ENCODE measurements at places on chromosomes 4 and X.

GRCh38 chr4:16739997-16740624 lies 158.3 kb downstream of the LDB2 start:
- no peak for DNase-seq

DNA sequence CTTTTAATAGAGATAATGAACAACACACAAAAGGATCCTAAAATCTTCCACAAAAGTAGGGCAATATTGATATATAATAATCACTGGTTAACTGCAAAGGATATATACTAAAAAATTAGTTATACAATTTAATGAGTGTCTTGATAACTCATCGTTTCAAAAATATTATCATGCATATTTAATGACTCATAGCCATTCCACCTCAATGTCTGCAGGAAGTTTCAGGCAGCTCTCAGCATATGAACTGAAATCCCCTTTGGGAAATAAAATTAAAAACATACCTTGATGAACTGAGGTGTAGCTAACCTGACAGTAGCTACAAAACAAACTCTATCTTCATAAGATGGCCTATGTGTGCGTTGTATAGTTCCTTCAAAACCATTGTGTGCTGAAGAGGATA lies 62.9 kb downstream of the TMEM165 start:
- DNase-seq = no peak

DNA sequence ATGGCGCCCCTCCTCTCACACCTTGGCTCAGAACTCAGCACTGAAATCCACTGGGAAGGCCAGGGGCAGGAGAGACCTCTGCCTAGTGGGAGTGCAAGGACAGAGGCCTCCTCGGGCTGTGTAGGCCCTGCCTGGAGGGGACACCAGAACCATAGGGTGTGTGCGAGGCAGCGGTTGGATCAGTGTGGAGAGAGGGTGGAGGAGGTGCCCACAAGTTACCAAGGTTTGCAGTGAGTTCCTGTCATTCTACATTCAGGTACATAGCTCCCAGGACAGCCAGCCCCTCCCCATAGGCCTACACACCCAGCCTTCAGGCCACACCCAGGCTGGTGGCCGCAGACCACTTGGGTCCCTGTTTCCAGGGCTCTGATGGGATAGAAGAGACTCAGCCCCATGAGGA lies 19.2 kb upstream of the SPON2 start:
- DNase-seq = no peak

- no peak for DNase-seq
Observed at GRCh38 chr4:2933566-2934076, 29.6 kb downstream of the NOP14 start.

GRCh38 chr4:176745902-176746301 lies 46.8 kb downstream of the VEGFC start:
- no peak for DNase-seq

- DNase-seq = no peak
Observed at GRCh38 chr4:161404346-161405110, 759.3 kb downstream of the FSTL5 start.

DNA sequence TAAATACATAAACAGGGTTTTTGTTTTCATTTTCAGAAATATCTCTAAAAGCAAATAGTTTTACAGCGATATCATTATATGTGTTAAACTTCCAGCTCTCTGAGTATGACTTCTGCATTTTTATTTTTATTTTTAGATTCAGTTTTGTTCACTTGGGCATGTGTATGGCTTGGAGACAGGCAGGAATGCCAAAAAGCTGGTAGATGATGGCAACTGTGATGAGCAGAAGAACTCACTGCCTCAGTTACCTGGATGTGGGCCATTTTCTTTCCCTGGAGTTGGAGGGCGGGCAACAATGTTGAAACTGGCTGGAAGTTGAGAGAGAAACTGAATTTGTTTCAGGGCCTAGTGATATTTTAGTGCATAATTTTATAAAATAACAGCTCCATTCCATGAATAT lies 266.4 kb downstream of the ARHGAP24 start:
- DNase-seq = no peak

GRCh38 chrX:148504506-148504905 lies 4.1 kb downstream of the AFF2 start:
- no peak for DNase-seq

DNA sequence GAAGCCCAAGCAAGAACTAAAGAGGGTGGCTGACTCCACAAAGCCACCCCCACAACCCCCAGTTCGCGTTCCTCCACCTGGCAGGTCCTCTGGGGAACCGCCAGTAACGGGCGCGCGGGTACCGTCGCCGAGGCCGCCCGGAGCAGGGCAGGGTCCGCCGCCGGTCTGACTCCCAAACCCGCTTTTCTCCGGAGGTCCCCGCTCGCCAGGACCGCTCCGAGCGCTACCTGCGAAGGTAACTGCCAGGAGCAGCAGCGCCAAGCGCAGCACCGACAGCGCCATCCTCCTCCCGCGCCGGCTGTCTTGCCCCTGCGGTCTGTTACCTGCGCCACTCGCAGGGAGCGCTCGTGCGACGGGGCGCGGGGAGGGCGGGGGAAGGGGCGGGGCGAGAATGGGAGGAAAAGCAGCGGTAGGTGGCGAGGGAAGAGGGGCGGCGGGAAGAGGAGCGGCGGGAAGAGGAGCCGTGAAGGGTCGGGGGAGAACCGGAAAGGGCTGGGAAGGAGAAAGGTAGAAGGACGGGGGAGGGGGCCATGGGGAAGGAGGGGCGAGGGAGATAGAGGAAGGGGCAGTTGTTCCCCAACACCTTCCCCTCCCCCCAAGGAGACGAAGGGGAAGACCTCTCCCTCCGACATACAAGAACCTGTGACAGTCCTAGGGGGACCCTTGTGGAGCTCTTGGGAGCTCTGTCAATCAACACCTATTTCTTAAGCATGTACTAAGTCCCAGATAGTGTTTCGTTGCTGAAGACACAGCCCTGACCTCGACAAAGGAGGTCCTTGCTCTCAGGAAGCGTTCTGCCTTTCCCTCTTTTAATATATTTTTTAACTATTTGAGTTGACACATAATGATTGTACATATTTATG lies at the start of gene SPINK2:
Gene SPINK2, minus strand, starts transcription at position 321 of the 863 bp plus-strand sequence. Its CDS starts 39 bp downstream, at position 282.
- peak; percentile 68 for DNase-seq

- no peak for DNase-seq
Observed at GRCh38 chr4:12118651-12119213, 690.0 kb upstream of the HS3ST1 start.

DNA sequence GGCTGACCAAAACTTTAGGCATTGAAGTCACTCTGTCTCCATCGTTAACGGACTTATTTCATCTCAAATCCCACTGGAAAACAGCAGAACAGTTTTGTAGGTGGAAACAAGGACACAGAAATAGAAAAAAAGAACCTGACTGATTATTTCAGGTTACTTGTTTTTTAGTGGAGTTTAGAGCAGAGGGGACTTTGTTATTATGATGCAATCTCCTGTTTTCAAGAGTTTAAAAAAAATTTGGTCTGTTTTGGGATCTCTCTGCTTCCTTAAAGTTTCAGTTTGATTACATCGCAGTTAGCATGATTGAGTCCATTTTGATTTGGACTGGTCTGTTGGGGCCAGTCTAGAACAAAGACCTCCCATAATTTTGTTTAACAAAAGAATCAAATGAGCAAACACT lies 13.6 kb downstream of the PROM1 start:
- no peak for DNase-seq

DNA sequence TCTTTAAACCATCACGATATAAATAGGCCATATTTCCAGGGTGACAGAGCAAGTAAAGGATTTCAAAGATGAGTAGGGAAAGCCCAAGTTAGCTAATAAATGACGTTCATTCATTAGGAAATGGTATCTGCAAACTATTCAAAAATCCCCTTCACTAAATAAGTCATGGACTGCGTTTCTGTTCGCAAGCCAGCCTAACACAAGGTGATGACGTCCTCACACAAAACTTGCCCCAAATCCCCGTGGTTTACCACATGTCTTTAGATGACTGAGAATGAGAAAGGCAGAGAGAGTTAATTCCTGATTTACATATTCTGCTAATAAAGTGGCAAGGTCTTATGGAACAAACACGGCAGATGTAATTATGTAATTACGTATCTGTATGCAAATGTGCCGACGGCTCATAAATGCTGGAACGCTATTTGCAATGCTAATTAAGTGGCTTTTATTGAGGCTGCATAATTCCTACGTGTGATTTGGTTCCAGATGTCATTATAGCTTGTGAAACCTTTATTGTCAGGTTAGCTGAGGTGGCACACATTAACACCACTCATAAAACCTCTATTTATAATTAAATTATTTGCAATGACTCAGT lies 437.7 kb upstream of the FRG1 start:
- DNase-seq = no peak

- no peak for DNase-seq
Observed at GRCh38 chr4:113979148-113979904, at the start of gene ARSJ. Gene ARSJ, minus strand, starts transcription at chr4:113979647. Its CDS starts 813 bp downstream, at chr4:113978834.

DNA sequence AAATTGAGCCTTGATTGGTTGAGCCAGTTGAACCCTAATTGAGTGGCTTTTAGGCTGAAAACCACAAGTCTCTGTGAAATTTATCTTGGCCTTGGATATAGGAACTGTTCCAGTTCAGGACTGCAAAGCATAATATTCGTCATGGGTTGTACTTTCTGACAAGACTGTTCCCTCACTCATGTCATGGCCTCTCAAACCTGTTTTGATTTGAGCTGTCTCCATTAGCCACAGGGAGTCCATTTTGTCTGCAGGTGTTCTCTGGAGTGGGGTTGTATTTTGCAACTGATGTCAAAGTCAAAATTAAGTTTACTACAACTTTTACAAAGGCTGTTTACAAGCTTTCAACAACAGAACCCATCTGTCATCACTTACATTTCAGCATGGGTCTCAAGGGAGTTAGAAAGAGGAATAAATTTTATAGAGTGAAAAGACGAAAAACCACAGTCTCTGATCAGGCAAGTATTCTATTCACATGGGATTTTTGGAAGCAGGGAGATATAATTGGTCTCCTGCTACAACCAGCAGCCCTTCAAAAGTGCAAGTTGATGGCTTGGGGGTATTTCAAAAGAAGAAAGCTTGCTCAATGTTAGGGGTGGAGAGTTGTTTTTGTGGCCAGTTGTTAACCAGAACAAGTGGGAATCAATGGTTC lies 1716.3 kb downstream of the C4orf33 start:
- no peak for DNase-seq

GRCh38 chr4:9983211-9983610 lies 38.1 kb downstream of the SLC2A9 start:
- DNase-seq = no peak

- DNase-seq = no peak
Observed at GRCh38 chr4:30854531-30854930, 134.4 kb downstream of the PCDH7 start.

- DNase-seq = no peak
Observed at GRCh38 chr4:143337600-143338287, 1.1 kb downstream of the GAB1 start.

GRCh38 chrX:100593581-100593980 lies 8.8 kb downstream of the TNMD start:
- DNase-seq = no peak

GRCh38 chr4:7547368-7548040 lies 112.8 kb upstream of the PSAPL1 start:
- DNase-seq = no peak

GRCh38 chr4:27592738-27593137 lies 732.1 kb downstream of the STIM2 start:
- DNase-seq = no peak

GRCh38 chr4:124454772-124455270 lies 257.7 kb downstream of the ANKRD50 start:
- no peak for DNase-seq

DNA sequence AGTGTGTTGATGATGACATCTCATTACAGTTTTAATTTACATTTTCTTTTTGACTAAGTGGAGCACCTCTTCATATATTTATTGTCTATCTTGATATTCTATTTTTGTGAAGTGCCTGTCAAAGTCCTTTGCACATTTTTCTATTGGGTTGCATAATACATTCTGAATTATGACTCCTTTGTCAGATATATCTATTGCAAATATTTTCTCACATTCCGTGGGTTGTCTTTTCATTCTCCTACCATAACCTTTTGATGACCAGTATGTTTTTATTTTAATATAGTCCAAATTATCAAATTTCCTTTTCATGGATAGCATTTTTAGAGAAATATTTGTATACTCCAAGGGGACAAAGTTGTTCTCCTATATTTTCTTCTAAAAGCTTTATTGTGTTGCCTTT lies 126.4 kb downstream of the PJA1 start:
- DNase-seq = no peak

DNA sequence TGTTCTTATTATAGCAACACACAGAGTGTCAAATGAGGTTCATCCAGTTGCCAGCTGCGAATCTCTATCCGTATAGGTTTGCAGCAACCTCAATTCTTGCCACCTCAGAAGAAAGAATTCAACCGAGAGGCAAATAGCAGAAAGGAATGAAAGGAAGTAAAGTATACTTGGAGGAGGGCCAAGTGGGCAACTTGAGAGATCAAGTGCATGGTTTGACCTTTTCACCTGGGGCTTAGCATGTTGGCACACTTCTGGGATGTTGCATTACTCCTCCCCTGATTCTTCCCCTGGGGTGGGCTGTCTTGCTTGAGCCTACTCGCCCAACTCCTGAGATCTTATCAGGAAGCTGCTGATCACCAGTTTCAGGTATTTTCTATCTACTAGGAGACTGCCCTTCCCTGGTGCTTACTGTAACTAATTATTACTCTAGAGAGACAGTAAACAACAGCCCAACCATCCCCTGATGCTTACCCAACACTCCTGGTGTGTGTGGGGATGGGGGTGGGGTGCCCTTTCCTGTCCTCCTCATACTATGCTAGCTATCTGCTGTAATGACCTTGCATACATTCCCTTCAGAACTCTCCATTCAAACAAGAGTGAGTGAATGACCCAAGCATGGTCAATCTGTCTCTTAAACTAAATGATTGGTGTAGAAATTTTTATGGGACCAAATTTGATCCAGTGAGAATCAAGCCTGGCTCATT lies 7.3 kb upstream of the TMEM33 start:
- no peak for DNase-seq

GRCh38 chr4:76962406-76963130 lies 13.0 kb downstream of the SEPTIN11 start:
- DNase-seq = no peak

GRCh38 chrX:45295259-45295986 lies 94.7 kb upstream of the DIPK2B start:
- no peak for DNase-seq

- DNase-seq = no peak
Observed at GRCh38 chr4:139603576-139604410, 47.8 kb upstream of the SETD7 start.

GRCh38 chr4:116143198-116143597 lies 942.2 kb downstream of the TRAM1L1 start:
- DNase-seq = no peak

GRCh38 chr4:98711526-98711925 lies 53.1 kb upstream of the TSPAN5 start:
- DNase-seq = no peak

All from stimulated activated CD4-positive, alpha-beta T cell treated with anti-CD3 and anti-CD28 coated beads, Interleukin-4, amount 100 ng/mL, for 4 hours (primary cell).